NCI-H510A treated with DMSO at 0.1 percent for 48 hours (cell line): ENCODE measurements at places on chromosomes 1 and 21.

DNA sequence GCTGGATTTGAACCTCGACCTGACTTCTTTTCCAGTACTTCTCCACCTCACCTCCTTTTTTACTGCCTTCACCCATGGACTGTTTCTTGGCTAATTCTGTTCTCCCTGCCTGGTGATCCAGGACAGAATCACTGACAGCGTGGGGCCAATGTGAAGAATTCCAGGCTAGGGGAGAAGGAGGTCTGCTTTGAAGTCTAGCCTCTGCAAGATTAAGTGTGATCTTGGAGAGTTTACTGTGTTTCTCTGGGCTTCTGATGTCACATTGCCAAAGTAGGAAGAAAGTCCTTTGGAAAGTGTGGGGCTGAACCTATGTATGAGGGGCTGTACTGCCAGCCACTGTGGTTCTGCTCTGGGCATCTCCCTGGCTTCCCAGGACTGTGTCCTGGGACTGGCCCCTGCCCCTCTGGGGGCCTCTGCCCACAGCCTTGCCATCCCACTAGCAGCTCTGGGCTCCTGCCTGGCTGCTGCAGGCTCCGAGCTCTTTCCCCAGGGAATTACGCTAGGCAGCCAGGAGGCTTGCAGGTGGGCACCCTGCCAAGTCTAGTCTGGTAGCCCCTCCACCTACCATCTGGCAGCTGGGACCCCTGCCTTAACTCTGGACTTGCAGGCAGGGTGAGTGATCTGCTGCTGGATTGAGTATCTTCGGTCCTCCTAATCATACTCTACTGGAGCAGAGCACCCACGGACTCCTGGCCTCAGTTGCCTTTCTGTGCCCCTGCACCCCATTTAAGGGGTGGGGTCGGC, 52.2 kb downstream of the YARS1 start:
- no peak for DNase-seq

DNA sequence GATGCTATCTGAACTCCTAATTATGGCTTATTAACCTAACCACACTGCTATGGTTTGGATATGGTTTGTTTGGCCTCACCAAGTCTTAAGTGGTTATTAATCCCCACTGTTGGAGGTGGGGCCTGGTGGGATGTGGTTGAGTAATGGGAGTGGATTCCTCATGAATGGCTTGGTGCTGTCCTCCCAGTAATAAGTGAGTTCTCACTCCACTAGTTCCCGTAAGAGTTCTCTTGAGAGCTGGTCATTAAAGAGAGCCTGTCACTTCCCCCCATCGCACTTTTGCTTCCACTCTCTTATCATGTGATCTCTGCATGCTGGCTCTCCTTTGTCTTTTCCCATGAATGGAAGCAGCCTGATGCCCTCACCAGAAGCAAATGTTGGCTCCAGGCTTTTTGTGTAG, 328.8 kb downstream of the PLA2G4A start:
- DNase-seq = no peak

GRCh38 chr21:29072873-29073221, 601 bp downstream of the CCT8 start:
- DNase-seq = no peak

GRCh38 chr1:31753707-31754349, 10.3 kb downstream of the ADGRB2 start:
- DNase-seq = peak; percentile 28

DNA sequence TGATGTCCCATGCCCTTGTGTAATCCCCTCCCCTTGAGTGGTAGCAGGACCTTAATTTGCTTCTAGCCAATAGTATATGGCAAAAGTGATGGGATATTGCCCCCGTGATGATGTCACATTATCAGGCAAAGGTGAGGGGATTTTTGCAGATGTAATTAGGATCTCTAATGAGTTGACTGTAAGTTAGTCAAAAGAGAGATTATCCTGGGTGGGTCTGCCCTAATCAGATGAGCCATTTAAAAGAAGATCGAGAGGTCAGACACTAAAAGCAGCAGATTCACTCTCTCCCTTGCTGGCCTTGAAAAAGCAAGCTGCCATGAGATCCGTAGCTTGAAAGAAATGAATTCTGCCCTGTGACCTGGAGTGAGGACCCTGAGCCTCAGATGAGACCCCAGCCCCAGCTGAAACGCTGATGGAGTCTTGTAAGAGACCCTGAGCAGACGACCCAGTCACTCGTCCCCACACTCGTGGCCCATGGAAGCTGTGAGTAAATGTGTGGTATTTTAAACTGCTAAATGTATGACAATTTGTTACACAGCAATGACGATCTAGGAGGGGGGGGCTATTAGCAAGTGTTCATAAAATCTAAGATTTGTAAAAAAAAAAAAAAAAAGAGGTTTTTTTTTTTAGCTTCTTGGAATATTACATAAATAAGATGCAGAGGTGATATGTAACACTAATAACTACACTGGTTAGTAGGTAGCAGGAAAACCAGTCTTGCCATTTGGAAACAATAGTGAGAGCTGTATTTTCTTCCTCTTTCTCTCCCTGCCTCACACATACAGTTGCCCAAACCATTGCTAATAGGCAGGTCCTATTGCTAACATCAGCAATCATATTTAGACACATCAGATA, 50.3 kb upstream of the TARBP1 start:
- DNase-seq = no peak

- peak; percentile 98 for DNase-seq
Observed at GRCh38 chr1:86703696-86704457, 499 bp upstream of the SH3GLB1 start.

DNA sequence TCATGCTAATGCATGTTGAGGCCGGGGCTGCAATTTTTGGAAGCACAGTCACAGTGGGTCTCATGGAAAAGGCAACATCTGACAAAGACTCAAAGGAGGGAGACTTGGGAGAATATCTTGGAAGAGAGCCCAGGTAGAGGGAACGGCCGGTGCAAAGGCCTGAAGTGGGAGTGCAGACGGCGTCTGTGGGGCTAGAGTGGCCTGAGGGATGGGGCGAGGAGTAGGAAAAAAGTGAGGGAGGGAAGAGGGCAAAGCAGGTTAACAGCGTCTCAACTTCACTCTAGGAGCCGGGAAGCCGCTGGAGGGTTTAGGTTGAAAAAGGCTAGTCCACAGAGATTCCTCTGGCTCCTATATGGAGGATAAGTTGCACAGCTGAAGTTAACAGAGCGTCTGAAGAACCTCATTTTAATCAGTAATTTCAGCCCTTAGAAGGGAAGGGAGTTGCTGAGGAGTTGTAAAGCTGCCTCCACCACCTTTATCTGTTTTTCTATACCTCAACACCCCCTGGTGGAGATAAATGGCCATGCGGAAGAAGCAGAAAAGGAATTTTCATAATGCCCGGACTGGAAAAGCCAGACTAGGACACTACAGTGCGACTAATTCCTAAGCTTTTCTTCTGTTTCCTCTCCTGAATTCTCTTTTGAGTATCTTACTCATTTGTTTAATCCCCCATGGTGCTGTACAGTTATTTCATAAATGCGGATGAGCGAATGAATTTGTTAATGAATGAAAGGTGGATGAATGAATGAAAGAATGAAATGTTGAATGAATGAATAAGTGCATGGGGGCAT, 78.7 kb upstream of the ZNF281 start:
- peak; percentile 76 for DNase-seq

GRCh38 chr1:74197255-74197654, 721 bp downstream of the LRRIQ3 start:
- peak; percentile 30 for DNase-seq

DNA sequence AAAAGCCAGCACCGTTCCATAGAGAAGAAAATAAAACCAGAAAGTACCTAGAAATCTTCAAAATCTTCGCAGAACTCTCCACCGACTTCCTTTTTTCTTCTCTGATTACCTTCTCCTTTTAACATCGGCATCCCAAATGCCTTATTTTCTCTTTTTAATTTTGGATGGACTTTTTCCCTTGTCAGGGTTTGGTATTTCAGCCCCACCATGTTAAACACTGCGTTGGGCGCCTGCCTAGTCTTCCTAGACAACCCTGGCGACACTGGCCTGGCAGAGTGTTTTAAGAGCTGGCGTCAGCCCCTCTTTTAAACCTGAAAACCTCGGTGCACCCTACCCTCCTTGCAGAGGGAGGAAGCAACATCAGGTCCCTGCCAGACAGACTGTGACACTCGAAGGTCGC, 66.0 kb upstream of the EFHD2 start:
- no peak for DNase-seq

DNA sequence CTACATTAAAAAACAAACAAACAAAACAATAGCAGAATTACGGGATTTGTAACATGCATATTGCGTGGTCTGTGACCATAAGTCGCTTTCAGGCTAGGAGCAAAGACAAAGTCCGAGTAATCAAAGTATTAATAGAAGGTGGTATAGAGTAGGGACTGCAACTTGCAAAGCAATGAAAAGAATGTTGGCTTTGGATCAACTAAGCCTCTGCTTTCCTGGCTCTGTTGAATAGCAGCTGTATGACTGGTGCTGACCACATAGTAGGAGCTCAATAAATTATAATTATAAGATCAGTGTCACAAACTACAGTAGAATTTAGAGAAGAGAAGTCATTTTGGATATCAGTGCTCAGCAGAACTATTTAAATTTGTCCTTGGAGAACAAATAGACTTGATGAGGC, 586.4 kb downstream of the DPYD start:
- no peak for DNase-seq
